ENCODE measurements at places on chromosomes 6 and 20.

- no peak for DNase-seq
Observed at GRCh38 chr6:107670792-107671199, 153.3 kb downstream of the SCML4 start.

GRCh38 chr6:100479179-100480035 lies 14.7 kb upstream of the SIM1 start:
- DNase-seq = peak; percentile 8

- DNase-seq = no peak
Observed at GRCh38 chr6:119848696-119849095, 499.1 kb upstream of the MAN1A1 start.

GRCh38 chr20:54633374-54634355 lies 158.3 kb downstream of the DOK5 start:
- DNase-seq = no peak

DNA sequence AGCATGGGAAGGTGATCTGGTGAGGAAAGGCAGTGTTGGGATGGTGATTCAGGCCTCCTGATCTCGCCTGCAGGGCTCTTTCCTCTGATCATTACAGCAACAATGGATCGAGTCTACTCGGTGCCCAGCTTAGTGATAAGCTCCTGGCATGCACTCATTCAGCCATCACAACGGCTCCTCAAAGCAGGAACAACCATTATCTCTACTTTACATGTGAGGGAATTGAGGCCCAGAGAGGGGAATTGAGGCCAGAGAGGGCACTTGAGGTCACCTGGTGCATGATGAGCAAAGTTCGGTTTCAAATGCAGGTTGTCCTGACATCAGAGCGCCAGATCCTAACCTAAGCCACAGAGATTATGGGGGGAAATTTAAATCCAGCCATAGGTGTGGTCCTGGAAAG lies 42.0 kb upstream of the BPIFA2 start:
- no peak for DNase-seq

DNA sequence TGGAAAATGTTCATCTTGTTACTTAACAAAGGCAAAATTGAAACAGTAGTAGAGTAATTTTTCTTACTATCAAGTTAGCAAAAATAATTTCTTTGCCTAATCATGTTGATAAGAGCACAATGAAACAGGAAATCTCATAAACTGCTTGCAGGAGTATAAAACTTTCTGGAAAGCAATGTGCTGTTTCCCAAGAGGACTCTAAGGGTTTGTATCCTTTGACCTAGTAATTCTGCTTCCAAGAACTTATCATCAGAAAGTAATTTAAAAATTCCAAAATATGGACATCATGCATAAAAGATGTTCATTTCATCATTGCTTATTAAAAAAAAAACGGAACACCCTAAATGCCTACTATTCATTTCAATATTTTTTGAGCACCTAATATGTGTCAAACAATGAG lies 46.1 kb upstream of the TNFAIP3 start:
- DNase-seq = no peak

GRCh38 chr6:82740072-82740471 lies 325.6 kb downstream of the UBE3D start:
- DNase-seq = no peak

Measured in COR-L47 (cell line).